Left colon (tissue), 2 donors: ENCODE measurements at places on chromosomes 1 and 21. TPM values are rescaled to one million over a fixed set of nuclear protein-coding genes. Genes with fewer than 3 reads are reported as not detected.

DNA sequence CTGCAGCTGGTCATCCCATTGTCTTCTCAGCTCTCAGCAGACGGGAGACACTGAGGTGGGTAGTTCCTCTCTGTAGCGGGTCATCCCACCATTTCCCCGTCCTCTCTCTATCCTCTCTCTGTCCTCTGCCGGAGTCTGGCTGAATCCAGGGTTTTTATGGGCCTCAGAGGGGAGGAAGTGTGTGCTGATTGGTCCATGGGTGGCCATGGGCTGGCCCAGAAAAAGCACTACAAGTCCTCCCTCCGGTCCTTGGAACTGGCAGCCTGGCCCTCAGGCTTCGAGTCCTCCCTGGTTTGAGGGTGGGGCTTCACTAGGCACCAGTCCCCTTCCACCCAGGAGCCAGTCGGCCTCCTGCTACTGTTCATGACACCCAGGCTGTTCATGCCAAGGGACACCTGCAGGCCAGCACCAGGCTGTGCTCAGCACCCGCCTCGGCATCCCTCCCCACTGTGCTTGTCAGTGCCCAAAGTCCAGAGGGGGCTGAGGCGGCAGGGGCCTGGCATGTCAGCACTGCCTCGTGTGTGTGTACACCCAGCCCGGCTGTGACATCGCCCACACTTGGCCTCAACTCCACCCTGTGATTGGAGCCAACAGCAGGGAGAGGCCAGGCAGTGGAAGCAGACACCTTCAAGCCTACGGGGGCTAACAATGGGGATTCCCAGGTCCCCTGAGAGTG, 23.0 kb upstream of the LRRC8C start:
- DNase-seq, result no peak

COL11A1 gene
- total RNA-seq, result 0.34 TPM

DNA sequence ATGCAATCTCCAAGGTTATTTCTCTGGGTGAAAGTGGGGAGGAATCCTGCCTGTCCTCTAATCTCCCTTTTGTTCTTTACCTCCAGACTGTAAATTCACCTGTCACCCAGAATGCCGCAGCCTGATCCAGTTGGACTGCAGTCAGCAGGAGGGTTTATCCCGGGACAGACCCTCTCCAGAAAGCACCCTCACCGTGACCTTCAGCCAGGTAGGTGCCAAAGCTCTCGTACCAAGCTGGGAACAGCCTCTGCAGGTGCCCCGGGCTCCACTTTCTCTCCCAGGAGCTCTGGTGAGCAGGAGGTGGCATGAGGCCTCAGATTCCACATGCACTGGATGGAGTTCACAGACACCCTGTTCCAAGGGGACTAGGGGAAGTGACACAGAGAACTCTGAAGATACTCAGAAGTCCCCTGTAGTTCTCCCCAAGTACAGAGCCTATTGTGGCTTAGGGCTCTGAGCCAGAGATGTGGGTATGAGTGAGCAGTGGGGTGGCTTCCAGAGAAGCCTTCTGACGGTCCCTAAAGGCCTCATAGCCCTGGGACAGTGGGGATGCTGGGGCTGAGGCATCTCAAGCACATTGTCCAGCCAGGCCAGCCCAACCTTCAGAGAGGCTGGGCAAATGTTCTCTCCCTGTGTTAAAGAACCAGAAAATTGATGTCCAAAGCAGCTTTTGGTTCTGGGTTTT, 30.9 kb downstream of the RASSF5 start:
- no peak for DNase-seq

DNA sequence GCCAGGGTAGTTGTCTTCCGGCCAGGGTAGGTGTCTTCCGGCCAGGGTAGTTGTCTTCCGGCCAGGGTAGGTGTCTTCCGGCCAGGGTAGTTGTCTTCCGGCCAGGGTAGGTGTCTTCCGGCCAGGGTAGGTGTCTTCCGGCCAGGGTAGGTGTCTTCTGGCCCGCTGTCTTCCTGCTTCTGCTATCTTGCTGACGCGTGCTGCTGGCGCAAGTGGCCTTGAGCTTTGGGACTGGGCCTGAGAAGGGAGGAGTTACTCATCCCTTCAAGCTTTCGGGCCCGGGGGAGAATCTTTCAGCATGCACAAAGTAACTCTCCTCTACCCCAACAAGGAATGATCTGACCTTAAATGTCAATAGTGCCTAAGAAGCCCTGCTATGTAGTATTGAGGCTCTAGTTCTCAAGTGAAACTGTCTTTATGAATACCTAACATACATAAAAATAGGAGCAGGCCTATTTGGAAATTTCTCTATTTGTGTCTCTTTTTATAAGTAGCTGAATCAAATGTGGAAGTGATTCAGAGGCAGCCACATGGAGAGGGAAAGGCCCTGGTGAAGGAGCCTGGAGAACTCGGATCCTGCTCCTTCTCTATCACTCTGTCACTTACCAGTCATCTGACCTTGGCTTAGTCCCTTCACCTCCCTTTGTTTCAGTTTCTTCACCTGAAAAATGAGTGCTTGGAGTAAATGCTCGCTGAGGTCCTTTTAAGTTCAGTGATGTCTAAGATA, 65.6 kb downstream of the RGL1 start:
- DNase-seq, result peak; percentile 42

GRCh38 chr1:151085953-151086559, 15.5 kb downstream of the GABPB2 start:
- no peak for DNase-seq

TRIM63 gene
- total RNA-seq, result 0.15 TPM

DNA sequence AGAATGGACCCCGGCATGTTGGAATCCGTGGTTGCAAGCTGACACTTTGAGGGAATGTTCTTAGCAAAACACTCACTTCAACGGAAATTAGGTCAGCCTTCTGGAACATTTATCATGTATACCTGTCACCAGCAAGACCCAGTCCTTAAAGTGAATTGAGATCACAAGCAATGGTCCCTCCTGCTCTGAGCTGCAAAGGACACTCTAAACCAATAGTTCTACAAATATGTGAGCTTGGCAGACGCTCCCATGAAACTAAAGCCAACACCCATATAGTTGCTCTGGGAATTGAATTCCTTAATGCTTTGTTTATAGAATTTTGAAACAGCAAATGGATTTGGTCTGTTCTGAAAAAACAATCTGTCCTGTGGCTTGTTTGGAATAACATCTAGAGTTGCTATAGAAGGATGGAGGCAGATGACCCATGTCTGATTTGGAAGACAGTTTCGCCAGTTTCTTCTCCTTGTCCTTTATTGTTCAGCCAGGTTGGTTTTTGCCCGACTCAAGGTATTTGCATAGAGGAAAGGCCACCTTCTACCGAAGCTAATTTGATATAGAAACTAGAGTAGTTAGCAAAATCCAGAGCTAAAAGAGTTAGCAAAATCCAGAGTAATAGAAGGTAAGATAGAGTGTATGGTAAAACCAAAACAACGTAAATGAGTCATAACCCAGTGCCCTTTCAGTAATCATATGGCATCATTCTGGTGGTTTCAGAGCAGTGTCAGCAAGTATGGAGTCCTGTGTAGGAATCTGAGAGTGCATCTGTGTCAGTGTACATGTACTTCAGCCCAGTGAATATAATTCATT, 236.2 kb downstream of the NFIA start:
- DNase-seq, result peak; percentile 28

DNA sequence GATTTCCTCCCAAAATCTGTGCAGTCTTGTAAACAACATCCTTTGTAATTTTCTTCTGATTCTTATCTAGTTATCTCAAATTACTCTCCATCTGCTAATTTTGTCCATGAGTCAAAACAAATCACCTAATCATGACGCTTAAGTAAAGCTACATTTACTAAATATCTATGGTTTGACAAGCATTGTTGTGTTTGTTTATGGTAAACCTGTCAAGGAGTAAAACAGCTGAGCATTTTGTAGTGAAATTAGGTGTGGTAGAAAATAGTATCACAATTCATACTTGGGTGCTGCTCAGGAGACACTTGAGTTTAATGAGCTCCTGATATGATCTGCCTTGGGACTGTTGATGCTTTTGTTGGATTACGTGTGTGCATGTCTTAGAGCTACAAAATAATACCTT, 11.6 kb downstream of the TIPRL start:
- no peak for DNase-seq

CLCNKB gene
- total RNA-seq, result not detected

- no peak for DNase-seq
These were observed 258.4 kb upstream of the DPYD start for GRCh38 chr1:98179151-98179773.

GRCh38 chr1:182279724-182280503, 111.7 kb downstream of the GLUL start:
- no peak for DNase-seq

- DNase-seq, result no peak
These were observed 26.0 kb downstream of the ADGRL4 start for GRCh38 chr1:78980511-78980910.

ST6GALNAC3 gene
- 13.3 TPM for total RNA-seq

DNA sequence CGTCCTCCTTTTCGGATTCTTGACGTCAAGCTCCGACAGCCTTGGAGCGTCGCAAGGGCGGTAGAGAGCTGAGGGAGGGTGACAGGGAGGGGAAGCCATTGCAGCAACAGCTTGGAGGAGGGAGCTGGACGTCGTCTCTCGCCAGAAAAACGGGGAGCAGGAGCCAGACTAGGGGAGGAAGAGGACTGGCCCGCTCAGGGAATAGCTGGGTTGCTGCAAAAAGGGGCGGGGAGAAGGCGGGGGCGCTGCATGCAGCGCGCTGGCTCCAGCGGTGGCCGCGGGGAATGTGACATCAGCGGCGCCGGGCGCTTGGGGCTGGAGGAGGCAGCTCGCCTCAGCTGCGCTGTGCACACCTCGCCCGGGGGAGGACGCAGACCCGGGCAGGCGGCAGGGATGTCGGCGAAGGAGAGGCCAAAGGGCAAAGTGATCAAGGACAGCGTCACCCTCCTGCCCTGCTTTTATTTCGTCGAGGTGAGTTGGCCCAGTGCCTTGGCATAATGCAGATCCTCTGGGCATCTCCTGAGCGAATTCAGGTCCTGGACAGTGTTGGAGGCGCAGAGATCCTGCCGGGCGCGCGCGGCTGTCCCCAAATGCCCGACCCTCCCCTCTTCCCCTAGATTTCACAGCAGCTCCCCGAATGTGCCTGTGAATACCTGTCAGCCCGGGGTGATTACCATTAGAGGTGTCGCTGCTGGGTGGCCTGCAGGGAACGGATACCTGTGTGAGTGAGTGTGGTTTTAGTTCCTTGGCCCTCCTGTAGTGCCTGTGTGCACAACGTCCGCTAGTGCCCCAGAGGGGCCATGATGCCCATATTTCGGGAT, at the start of gene PLPPR4:
Gene PLPPR4, plus strand, starts transcription at position 292 of the 821 bp plus-strand sequence. Its CDS starts 102 bp downstream, at position 394.
- peak; percentile 25 for DNase-seq

DNA sequence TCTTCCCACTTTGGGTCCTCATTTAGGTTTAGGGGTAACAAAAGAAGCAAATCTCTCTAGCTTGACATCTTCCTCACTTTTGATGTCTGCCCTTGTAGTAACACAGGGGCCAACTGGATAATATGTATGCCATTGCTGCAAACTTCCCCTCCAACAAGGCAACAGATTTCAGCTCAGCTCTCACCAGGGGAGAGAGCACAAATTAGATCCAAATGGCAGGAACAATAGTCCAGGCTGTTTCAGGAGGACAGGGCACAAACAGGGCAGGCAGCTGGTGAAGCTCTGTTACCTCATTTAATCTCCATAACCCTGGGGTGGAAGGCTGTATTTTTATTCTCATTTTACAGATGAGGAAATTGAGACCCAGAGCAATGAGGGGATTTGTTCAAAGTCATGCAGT, 4.3 kb upstream of the PIK3R3 start:
- no peak for DNase-seq

TCEA3 gene
- total RNA-seq, result 186 TPM

- peak; percentile 35 for DNase-seq
These were observed 39.5 kb upstream of the CASZ1 start for GRCh38 chr1:10835822-10836421.

DNA sequence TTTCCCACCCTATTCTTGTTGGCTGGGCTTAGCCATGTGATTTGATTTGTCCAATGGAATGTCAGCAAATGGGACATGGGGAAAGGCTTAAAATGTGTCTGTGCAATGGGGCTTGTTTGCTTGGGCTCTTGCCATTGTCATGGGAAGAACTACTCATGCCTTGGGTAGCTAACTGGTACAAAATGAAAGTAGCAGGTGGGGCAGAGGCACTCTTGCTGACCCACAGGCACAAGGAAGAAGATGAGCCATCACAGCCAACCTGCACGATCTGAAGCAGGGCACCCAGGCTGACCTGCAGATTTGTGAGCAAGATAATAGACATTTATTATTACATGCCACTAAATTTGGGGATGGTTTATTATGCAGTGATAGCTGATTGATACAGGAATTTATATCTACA, 305.9 kb upstream of the CAMK1G start:
- DNase-seq, result no peak

GRCh38 chr21:25079053-25079452, 528.2 kb downstream of the MRPL39 start:
- DNase-seq, result no peak

DISP3 gene
- total RNA-seq, result 0.31 TPM

GRCh38 chr1:54807756-54808155, 6.6 kb upstream of the TTC22 start:
- no peak for DNase-seq
